Panc1 (cell line): ENCODE measurements at places on chromosomes 11 and 22.
A peak's percentile ranks its signal among the peaks of the same experiment; 100 is the strongest.

GRCh38 chr11:85423316-85423715 is 203.8 kb downstream of the DLG2 start:
- no peak for DNase-seq

DNA sequence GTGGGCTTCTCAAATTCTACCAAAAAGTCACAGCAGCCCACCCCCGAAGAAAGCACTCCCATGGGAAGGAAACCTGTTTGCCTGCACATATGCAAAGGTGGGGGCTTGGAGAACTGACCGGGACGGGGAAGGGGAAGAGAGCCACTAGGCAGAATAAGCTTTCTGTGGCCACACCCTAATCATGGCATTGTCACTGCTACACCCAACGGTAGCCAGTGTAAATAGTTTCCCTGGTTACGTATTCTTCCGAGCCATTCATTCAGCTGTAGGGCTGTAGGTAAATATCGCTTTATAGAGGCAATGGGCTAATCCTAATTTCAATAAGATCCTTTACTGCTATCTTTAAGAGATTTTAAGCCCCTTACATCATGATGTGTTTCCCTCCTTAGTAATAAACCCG is 61.7 kb downstream of the PRDM11 start:
- DNase-seq = no peak

DNA sequence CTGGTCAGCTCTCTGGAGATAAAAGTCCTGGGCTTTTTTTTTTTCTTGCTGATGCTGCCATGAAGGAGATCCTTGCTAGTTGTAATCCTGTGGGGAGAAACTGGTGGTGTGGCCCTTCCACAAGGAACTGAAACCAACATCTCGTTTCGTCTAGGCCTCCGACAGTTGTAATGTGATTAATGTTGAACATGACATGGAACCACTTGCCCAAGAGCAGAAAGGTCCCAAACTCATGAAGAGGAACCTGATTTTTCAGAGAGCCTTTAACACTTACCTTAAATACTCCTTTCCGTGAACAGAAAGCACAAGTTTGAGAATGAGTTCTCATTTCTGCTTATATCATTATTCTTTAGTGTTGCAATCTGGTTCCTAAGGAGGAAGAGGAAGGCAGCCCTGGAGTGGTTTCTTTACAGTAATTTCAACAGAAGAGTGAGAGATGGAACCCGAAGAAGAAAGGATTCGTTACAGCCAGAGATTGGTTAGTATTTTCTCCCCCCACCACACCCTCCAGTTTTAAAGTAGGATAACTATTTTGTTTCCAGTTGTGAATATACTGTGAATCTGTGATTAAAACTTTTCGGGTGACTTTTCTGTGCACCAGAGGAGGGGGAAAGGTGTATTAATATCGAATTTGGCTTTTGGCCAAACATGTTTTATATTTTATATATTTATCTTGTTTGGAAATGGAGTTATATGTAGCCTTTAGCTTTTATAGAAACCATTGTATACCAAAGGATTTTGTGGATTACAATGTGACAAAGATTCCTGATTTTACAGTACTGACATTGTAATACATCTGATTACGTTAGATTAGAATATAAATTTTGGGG is 2.0 kb downstream of the KDM2A start:
- peak; percentile 13 for DNase-seq

GRCh38 chr11:116687458-116688201 is 85.2 kb downstream of the BUD13 start:
- no peak for DNase-seq
